ENCODE measurements at places on chromosomes 5 and 9. TPM values are rescaled to one million over a fixed set of nuclear protein-coding genes. Genes with fewer than 3 reads are reported as not detected.

DNA sequence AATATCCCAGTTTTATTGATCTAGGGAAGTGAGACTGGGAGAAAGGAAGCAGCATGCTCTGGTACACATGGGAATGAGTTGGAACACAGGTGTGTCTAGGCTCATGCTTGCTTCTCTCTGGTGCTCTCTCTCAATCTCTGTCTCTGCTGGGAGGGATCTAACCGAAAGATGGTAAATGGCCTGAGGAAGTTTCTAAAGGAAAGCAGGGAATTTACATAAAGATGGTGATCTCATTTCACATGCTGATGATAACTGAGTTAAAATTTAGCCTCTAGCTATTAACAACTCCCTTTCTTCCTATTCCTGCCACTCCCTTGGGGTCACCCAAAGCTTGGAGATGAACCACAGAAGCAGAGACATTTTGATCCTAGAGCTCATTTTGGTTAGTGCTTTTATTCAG lies 436.2 kb downstream of the SH3GL2 start:
- no peak for DNase-seq

GRM6 gene
- polyA plus RNA-seq = 1.9 TPM

- no peak for DNase-seq
Observed at GRCh38 chr9:107161338-107161737, 121.7 kb upstream of the RAD23B start.

- DNase-seq = no peak
Observed at GRCh38 chr5:169805527-169805934, 168.5 kb downstream of the DOCK2 start.

GRCh38 chr5:891837-892393 lies 686 bp downstream of the BRD9 start:
- no peak for DNase-seq

DNA sequence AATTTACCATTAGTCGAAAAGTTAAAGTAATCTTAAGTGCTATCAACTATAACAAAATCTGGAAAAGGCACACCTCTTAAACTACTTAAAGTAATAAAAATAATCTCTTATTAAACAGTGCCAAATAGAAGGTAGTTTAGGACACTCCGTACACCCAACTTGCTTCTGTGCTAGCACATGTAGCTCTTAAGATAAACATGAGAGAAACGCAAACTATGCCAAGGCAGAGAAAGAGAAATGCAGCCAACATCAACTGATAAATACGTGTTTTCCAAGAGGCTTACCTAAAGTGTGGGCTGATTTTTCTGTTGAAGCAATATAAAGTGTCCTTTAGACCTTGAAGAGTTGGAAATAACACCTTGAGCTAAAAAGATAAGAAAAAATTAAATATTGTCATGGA lies 480.6 kb upstream of the DAB2 start:
- no peak for DNase-seq

- no peak for DNase-seq
Observed at GRCh38 chr9:105295986-105296385, 51.5 kb downstream of the SLC44A1 start.

GRCh38 chr9:107989099-107989498 lies 499.5 kb upstream of the KLF4 start:
- no peak for DNase-seq

COL15A1 gene
- polyA plus RNA-seq = 21.6 TPM
